GM23338 (cell line): ENCODE measurements at places on chromosomes 5 and 9.

DNA sequence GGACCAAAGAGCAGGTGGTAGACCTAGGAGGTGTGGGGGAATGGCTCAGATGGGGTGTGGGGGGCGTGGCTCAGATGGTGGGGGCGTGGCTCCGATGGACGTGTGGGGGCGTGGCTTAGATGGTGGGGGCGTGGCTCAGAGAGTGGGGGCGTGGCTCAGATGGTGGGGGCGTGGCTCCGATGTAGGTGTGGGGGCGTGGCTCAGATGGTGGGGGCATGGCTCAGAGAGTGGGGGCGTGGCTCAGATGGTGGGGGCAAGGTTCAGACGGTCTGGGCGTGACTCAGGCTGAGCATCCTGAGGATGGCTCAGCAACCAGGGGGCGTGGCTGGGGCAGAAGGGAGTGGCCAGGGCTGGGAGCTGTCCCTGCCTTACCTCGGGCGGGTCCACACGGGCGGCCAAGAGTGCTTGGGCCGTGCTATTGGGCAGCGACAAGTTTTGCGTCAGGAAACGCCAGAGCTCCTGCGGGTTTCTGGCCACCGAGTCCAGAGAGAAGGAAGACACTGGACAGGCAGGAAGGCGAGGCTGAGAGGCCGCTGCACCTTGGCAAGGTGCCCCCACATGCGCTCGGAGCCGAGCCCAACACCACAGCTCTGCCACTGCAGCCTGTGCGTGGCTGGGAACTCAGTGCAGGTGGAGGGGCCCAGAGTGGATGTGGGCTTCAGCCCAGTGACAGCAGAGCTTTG is 5.9 kb downstream of the ABCA2 start:
- DNase-seq: peak; percentile 98

DNA sequence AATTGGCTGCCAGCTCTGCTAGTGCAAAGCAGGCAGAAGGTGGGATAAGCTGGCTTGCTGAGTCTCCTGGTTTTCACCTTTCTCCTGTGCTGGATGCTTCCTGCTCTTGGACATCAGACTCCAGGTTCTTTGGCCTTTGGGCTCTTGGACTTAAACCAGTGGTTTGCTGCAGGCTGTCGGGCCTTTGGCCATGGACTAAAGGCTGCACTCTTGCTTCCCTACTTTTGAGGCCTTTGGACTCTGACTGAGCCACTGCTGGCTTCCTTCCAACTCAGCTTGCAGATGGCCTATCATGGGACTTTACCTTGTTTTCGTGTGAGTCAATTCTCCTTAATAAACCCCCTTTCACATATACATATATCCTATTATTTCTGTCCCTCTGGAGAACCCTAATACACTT is 1293.9 kb upstream of the CDH6 start:
- DNase-seq: no peak

DNA sequence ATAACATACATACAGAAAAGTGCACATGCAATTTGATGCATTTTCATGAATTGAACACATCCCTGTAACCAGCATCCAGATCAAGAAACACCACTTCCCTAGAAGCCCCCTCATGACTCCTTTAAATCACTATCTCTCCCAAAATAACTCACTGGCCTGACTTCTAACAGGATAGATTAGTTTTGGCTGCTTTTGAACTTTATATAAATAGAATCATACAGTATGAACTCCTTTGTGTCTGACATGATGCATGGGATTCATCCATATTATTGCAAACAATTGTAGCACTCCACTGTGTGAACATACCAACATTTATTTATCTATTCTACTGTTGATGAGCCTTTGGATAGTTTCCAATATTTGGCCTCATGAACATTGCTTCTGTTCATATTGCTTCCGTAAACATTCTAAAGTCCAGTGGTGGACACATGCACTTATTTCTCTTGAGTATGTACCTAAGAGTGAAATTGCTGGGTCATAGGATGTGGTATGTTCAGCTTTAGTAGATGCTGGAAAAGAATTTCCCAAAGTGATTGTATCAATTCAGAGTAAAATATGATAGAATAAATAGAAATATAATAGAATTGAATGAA is 148.7 kb upstream of the GDNF start:
- no peak for DNase-seq

DNA sequence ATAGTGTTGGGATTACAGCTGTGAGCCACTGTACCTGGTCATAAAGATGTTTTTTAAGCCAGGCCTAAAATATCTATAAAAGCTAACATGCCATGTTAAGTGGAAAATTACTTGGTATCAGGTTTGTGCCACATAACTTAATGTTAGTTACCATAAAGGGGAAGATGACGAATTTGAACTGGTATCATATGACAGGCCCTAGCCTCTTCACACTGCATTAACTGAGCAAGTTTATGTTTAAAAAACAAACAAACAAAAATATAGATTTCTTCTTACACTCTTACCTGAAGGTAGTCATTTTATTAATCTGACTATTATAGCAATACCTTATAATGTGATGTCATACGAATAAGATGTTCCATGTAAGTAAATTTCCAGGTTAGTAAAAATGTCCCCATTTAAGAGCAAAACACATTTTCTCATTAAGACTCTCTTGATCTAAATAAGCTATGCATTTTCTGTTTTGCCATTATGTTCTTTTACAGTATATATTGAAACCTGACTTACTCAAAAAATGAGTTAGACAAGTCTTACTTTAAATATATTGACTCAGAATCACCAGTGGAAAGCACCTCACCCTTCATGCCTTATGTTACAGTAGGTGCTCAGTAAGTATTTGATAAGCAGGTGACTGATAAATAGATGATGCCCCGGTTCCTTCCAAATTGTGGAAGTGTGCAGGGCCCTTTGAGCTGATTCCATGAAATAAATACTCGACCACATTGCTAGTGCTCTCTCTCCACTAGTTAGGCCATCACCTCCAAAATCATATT is 125.4 kb downstream of the CDC42SE2 start:
- no peak for DNase-seq

GRCh38 chr9:81224166-81225081 is 464.9 kb downstream of the TLE1 start:
- no peak for DNase-seq

- no peak for DNase-seq
Observed at GRCh38 chr9:37338218-37338617, 84.3 kb upstream of the GRHPR start.

DNA sequence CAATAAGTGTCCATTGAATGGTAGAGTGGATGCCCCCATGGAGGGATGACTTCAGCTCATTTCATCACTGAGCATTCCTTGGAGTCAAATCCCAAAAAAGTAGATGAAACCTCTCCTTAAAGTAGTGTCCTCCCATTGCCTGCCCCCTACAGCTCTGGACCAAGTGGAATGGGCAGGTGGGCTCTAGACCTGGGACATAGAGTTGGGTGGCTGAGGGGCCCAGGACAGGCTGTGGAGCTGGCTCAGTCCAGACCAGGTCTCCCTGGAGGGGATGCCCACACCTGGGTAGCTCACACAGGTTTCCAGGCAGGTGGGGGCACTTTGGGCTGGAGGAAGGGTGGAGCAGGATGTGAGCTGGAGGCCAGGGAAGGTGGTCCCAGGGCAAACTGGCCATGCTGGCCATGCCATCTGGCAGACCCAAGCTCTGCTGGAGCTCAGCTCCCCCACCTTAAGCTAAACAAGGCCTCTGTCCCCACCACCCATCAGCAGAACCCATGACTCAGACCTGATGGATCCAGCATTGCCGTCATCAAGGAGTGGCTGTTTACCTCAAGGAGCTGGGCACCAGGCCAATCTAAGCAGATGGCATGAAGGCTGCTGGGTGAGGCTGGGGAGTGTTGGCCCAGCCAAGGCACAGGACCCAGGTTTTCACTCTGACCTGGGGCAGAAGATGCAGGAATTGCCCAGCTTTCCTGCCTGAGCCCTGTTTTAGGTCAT is 6.2 kb upstream of the SPINK4 start:
- no peak for DNase-seq

- no peak for DNase-seq
Observed at GRCh38 chr9:109481856-109482255, 16.3 kb downstream of the PTPN3 start.

GRCh38 chr9:127918183-127919107 is 1.6 kb upstream of the ST6GALNAC4 start:
- peak; percentile 68 for DNase-seq

GRCh38 chr9:462606-463005 is 247.9 kb downstream of the DOCK8 start:
- DNase-seq: no peak

DNA sequence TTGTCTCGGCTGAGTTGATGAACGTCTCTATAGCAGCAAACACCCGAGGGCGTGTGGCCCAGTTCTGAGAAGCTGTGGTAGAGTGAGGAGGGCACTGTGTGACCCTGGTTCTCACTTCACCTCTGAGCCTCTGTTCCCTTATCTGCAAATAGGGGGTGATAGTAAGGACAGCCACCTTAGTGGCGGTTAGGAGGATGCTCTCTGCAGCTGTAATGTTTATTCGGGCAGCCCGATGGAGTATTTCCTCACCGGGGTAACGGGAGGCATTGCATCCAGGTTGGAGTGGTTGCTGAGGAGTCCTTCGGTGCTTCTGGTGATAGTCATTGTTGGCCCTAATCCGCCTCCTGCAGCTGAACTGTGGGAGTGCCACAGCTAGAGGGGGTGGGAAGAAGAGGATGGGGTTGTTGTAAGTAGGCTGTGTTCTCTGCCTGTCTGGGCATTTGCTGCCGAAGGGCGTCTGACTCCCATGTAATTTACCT is 13.9 kb downstream of the PRRC2B start:
- peak; percentile 82 for DNase-seq

DNA sequence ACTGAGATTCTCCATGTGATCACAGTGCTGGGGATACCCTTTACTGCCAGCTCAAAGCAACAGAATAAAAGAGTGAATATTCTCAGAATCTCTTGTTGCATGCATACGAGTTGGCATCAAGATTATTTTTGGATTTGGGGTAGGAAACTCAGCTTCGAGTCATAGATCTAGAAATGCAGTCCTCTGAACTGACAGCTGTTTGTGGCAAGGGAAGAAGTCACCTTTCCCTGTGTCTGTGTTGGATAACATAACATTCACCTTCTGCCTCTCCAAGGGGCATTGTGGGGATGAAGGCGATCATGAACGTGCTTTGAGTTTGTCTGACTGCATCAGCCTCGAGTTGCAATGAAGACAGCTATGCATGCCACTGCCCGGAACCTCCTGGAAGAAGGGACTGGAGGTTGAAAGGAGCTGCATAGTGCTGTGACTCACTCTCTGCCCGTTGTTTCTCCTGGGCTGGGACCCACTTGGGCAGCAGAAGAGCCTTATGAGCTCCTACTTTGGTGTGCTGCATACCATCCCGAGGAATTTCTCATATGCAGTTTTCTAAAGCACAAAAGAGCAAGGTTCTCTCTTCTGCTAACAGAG is 231.7 kb downstream of the ARHGAP26 start:
- DNase-seq: peak; percentile 39

GRCh38 chr9:16309082-16309468 is 561.4 kb downstream of the BNC2 start:
- no peak for DNase-seq

DNA sequence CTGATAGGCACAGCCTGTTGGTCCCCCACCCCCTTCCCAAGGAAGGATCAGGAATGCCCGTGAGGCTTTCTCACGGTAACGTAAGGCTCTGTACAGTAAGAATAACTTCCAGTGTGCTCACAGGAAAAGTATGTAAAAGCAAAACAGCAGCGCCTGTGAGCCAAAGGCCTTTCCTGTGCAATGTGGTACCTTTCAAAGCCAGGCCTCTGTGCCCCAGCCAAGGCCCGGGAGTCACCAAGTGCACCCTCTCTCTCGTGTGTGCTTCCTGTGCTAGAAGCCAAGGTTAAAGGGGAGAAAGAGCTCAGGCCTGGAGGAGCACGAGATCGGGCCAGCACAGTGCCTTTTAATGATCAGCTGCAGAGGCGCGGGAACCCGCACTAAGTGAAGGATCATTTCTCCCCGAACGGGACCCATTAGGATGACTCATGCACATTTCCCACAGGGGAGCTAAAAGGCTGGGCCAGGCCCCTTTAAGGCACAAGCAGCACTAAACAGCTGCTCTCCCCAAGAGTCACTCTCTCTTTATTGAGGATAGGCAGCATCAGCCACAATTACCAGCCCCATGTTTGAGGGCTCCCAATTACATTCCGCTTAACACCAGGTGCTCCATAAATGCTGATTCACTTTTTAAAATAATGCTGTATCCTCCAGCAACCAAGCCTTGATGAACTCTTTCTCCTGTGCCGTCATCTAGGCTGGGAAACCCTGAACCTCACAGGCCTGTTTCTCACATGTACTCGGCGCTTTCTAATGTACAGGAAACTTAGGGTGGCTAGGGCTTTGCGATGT is 42.8 kb downstream of the SHB start:
- DNase-seq: peak; percentile 70

GRCh38 chr5:36694351-36694750 is 87.9 kb downstream of the SLC1A3 start:
- no peak for DNase-seq

DNA sequence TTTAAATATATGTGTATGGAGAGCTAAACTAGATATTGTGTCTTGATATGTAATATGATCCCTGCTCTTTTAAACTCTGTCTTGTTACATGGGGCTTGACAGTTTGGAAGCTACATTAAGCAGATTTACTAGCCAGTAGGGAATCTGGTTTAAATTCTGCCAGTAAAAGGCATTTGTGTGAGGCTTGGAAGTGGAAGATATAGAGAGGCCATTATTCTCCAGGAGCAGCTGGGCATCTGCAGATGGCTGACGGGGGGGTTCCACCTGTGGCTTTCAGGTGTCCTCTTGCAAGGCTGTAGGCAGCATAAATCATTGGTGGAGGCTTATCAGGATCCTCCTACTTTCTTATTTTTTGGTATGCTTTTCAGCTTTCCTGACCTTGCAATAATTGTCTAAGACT is 179.1 kb upstream of the FBXL7 start:
- DNase-seq: no peak

DNA sequence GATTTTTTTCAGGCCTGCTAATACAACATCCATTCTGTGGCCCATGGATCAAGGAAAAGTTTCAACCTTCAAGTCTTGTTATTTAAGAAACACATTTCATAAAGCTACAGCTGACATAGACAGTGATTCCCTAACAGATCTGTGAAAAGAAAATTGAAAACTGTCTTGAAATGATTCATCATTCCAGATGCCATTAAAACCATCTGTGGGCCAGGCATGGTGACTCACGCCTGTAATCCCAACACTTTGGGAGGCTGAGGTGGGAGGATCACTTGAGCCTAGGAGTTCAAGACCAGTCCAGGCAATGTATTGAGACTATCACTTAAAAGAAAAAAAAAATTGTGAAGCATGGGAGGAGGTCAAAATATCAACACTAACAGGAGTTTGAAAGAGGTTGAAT is 6.0 kb downstream of the RAPGEF6 start:
- no peak for DNase-seq

- DNase-seq: no peak
Observed at GRCh38 chr5:145981589-145982571, 45.5 kb downstream of the SH3RF2 start.

- no peak for DNase-seq
Observed at GRCh38 chr9:135993765-135994500, 32.8 kb upstream of the UBAC1 start.

GRCh38 chr5:95808686-95809413 is 13.7 kb downstream of the GLRX start:
- DNase-seq: no peak

- no peak for DNase-seq
Observed at GRCh38 chr5:142935014-142935413, 164.8 kb downstream of the ARHGAP26 start.

- DNase-seq: peak; percentile 57
Observed at GRCh38 chr9:4489562-4489918, 728 bp upstream of the SLC1A1 start.
